ENCODE measurements at places on chromosomes 7 and 10.

- no peak for DNase-seq
Observed at GRCh38 chr7:82049891-82050533, 280.2 kb upstream of the HGF start.

- DNase-seq = no peak
Observed at GRCh38 chr7:18626717-18627116, 131.2 kb downstream of the HDAC9 start.

DNA sequence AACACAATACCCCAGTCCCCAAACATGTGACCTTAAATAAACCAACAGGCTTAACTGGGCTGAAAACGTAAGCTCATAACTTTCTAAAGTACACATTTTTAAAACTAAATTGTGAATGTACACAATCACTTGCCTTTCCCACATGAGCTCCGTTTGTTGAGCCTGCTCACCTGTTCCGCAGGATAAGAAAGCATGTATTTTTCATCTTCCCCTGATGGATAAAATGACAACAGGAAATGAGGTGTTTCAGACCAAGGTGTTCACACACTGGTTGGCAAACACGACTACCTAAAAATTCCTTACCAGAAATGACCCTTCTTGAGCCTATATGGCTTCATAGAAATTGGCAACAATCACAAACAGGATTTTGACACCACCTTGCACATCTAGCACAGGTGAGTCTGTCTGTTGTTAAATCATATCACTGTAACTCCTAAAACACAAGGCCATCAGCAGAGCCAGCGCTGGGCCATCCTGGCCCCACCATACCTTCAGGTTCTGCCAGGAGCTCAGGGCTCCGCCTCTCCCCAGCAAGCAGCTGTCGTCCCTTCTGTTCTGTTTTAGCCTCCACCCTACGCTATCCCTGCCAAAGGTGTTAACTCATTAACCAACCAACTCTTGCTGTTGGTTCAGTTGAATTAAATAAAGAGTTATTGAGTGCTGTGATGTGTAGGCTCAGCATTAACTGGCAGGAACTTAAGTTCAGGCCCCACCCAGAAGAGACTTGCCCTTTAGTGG, 73.6 kb upstream of the RNF32 start:
- DNase-seq = no peak

DNA sequence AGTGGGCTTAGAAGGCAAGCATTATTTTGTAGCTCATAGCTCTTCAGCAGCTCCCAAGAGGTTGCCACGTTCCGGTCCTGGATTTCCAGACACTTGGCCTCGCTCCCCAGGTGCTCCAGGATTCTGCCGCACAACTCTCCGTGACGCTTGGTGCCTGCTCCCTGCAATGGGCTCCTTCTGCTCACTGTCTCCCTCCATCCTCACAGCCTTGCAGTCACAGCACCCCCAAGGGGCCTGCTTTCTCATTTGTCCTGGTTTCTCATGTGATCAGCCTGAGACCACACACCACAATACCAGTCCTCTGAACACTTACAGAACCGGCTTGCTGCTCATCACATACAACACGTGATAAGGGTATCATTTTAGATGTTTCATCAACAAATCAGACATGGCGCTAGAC, 9.8 kb downstream of the IGFBP3 start:
- no peak for DNase-seq

- no peak for DNase-seq
Observed at GRCh38 chr10:17872191-17873091, 63.3 kb downstream of the MRC1 start.

DNA sequence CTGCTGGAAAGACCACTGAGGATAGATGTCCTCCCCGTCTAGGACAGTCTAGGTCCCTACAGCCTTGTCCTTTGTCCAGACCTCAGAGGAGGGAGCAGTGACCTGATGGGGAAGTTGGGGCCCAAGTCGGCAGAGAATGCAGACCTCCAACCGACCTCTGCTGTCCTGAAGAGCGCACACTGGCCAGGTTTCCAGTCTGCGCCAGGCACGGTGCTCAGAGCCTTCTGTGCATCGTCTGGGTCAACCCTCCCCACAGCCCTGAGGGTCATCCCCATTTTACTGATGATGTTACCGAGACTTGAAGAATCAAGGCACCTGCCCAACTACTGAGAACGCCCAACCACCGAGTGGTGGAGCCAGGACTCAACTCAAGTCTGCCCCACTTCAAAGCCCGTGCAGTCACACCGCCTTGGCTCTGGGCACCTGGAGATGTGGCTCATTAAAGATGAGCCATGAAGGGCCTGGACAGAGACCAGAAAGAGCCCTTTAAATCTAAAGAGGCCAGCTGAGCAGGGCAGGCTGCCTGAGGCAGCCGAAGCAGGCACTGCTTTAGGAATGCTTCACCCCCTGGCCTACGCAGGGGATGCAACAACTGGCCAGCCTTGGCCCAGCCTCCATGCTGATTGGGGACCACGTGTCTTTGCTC, 4.4 kb downstream of the ITPRIP start:
- no peak for DNase-seq

DNA sequence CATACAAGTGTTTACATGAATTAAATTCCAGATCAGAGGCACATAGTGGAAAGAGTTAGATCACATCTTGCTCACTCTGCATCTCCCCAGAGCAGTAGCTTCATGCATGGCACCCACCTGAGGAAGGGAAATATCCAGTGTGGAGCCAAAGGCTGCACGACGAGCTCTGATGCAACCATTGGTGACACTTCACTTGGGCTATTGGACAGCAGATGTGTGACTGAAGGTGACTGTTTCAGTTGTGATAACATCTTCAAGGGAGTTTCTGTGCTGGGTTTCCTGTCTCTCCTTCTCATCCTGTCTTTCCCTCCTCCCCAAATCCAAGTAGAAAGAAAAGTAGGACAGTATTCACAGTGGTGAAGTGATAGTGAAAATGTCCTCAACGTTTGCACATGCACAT, 115.0 kb downstream of the TAF3 start:
- DNase-seq = no peak
